SW 1271 (cell line): ENCODE measurements at places on chromosomes 13 and 19.

DNA sequence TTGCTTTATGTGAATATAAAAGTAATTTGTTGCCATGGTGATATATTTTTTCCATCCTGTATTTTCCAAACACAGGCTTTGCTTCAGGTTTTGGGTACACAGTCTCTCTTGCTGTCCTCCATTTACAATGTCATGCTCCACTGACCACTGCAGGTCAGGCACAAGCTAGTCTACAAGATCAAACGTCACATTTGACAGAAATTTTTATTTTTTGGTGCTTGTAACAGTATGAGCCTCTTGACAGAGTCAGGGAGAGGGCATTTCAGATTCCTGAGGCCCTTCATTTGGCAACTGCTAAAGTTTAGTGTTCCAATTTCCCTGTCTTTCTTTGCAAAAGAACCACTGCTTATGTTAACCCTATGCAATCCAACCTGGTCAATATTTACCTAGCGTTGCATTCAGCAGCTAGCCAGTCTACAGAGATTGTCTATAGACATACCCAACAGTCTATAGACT, 175.0 kb downstream of the RFC3 start:
- DNase-seq = no peak

DNA sequence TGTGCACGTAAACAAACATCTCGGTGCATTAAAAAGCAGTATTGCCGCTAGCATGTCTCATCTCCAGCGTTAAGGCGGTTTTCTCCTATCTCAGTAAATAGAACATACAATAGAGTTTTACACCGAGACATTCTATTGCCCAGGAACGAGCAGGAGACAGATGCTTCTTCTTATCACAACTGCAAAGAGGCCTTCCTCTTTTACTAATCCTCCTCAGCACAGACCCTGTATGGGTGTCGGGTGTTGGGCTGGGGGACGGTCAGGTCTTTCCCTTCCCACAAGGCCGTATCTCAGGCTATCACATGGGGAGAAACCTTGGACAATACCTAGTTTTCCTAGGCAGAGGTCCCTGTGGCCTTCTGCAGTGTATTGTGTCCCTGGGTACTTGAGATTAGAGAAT, 21.2 kb downstream of the ZNF233 start:
- DNase-seq = no peak

DNA sequence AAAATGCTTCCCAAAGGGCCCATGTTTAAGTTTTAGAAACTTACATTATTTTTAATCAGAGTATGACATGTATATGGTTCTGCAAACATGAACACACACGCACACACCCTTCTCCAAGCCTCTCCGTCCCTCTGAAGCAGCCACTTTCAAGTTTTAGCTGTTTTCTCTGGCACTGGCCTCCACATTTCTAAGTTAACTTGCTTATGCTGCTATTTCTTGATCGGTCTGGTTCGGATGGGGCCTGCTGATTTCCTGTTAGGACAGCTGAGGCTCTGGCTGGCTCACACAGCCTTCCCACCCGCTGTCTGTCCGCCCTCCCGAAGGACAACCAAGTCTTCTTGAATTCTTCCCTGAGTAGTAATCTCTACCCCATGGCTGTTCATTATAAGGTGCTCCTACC, 4.4 kb downstream of the SPC24 start:
- DNase-seq = no peak

- no peak for DNase-seq
Observed at GRCh38 chr19:46372901-46373490, 26.1 kb downstream of the PPP5C start.

DNA sequence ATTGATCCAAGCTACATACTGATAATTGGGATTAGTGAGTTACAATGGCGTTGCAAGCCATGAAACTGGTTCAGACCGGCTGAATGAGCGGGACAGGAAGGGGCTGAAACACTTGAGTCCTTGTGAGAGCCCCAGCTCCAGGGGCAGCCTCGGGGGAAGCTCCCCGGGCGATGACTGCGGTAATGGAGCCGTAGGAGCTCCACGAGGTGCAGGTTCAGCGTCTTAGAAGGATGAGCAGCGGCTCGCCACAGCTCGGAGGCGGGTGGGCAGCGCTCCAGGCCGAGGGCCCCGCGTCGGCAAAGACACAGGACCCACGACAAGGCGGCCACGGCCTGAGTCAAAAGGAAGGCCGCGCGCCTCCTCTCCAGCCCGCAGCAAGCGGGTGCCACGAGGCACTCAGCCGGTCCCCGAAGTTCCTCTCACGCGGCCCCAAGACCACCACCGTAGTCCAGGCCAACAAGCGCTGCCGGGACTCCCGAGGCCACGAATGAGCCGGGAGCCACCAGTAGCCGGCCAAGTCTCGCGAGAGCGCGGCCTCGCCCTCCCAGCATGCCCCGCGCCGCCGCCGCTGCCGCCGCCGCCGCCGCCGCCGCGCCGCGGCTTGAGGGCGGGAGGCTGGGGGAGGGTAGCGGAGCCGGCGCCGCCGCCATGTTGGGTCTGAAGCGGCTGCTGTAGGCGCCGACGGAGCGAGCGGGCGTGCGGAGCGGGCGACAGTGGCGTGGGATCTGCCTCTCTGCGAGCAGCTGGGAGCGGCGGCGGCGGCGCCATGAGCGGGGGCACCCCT, at the start of gene LSM14A:
Gene LSM14A, plus strand, starts transcription at position 628 of the 784 bp plus-strand sequence. Its CDS starts 139 bp downstream, at position 767.
- peak; percentile 69 for DNase-seq

DNA sequence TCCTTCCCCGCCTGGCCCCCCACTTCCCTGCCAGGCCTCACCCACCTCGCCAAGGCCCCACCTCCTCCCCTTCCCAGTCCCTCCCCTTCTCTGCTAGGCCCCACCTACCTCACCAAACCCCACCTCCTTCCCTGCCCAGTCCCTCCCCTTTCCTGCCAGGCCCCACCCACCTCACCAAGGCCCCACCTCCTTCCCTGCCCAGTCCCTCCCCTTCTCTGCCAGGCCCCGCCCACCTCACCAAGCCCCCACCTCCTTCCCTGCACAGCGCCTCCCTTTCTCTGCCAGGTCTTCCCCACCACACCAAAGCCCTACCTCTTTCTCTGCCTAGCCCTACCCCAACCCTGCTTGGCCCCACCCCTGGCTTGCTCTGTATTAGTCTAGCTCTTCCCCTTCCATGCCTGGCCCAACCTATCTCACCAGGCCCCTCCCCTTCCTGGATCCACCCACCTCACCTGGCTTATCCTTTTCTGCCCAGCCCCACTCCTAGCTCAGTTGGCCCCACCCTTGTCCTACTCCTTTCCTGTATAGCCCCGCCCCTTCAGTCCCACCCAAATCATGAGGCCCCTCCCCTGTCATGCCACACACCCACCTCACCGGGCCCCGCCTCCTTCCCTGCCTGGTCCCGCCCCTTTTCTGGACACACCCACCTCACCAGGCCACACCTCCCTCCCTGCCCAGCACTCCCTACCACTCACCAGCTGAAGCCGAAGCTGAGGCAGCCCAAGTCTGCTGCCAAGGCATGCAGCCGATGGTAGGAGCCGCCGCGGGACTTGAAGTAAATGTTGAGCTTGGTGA, 16.2 kb downstream of the CERS1 start:
- DNase-seq = peak; percentile 32

DNA sequence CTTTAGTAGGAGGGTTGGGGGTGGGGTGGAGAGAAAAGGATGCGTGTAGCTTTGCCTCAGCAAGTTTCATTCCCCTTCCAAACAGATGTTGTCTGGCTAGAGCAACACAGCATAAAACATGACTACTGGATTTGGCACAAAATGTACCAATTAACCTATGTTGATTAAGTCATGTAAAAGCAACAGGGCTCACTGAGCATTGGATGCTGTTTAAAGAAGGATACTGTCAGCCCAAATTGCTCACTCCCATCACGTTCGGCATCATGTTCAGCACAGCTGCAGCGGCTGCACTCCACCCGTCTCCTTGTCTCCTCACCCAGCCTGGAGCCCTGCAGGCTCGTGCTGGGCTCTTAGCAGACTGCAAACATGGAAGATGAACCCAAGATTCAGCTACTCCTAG, 77.5 kb downstream of the DLEU7 start:
- no peak for DNase-seq

- DNase-seq = no peak
Observed at GRCh38 chr19:3294080-3294850, 69.8 kb downstream of the CELF5 start.

DNA sequence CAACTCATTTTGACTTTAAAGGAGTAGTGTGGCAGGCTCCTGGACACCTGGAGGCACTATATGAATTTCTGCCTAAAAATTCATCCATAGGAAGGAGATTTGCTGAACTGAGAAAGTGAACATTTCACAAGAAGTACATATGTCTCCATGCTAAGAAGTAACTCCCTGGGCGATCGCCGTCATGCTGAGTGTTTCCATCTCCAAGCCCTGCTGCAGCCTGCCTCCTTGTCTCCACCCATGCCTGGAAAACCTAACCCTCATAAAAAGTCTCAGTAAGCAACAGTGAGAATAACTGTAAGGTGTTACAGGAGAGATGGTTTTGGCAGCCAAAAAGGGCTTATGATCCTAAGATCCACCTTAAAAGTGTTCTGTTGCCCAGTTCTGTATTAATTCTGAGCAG, 251.3 kb downstream of the SHISA2 start:
- DNase-seq = no peak

DNA sequence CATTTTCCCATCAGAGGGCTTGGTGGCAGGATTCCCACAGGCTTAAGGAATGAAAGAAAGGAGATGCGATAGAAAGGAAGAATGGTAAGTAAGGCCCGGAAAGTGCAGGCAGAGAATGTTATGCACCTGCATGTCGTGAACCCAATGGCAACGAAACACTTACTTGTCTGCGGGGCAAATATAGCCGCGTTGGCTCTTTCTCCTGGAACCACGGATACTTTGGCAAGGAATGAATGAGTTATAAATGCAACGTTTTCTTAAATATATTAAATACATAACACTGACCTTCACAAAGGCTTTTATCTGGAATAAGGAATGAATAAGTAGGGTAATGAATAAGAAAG, 192.1 kb downstream of the KATNAL1 start:
- no peak for DNase-seq

DNA sequence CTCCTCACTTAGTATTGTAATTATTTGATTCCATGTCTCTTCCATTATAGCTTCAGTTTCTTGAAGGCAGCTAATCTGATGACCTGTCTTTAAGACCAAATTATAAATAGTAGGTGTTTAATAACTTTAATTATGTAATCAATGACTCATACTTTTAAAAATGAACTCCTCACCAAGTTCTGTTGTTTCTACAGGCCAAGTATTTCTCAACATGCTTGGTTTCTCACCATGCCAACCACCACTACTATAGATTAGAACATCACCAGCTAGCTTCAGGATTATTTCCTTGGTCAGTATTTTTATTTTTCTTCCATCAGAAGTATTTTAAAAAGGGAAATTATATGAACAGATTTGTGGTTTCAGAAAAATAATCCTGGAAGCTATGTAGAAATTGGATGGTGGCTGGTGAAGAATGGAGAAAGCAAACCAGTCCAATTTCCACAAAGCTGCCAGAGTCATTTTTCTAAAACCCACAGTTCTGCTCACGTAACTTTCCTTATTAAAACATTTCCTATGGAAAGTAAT, 237.7 kb upstream of the DACH1 start:
- no peak for DNase-seq

- DNase-seq = no peak
Observed at GRCh38 chr19:18233224-18233825, 7.1 kb upstream of the PDE4C start.

GRCh38 chr13:26471807-26472206, 85.7 kb upstream of the WASF3 start:
- no peak for DNase-seq

DNA sequence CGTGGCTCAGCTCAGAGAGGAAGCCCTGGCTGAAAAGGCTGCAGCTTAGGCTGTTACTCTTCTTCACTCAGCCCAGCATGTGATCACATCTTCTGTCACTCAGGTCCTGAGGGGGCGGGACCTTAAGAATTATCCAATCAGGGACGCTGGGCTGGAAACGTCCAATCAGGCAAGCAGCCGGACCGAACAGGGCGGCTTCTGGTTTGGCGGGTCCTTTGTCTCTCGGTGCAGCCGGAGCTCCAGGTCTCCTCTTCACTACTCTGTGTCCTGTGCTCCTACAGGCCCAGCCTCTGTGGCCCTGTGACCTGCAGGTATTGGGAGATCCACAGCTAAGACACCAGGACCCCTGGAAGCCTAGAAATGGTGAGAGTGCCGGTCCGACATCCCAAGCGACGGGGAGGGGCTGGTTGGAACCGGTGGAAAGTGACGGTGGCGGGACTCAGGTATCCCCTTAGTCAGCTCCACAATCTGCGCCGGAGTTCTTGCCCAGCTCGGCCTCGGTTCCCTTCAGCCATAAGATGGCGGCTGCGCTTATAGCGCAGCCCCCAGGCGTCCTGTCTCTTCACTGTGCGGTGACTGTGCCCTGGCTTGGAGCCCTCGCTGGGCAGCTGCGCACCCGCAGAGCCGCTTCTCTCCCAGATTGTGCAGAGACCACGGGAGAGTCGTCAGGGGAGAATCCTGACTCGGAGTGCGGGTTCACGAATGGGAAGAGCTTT, at the start of gene ZNF93:
Gene ZNF93, plus strand, starts transcription at position 218 of the 716 bp plus-strand sequence. Its CDS starts 143 bp downstream, at position 361.
- DNase-seq = no peak

GRCh38 chr13:36673838-36674326, at the start of gene SERTM1:
TSS of gene SERTM1 (plus strand) at chr13:36674020. CDS start at chr13:36695079, 21,059 bp downstream.
- peak; percentile 8 for DNase-seq

- no peak for DNase-seq
Observed at GRCh38 chr13:111280226-111280625, 40.2 kb upstream of the TEX29 start.

DNA sequence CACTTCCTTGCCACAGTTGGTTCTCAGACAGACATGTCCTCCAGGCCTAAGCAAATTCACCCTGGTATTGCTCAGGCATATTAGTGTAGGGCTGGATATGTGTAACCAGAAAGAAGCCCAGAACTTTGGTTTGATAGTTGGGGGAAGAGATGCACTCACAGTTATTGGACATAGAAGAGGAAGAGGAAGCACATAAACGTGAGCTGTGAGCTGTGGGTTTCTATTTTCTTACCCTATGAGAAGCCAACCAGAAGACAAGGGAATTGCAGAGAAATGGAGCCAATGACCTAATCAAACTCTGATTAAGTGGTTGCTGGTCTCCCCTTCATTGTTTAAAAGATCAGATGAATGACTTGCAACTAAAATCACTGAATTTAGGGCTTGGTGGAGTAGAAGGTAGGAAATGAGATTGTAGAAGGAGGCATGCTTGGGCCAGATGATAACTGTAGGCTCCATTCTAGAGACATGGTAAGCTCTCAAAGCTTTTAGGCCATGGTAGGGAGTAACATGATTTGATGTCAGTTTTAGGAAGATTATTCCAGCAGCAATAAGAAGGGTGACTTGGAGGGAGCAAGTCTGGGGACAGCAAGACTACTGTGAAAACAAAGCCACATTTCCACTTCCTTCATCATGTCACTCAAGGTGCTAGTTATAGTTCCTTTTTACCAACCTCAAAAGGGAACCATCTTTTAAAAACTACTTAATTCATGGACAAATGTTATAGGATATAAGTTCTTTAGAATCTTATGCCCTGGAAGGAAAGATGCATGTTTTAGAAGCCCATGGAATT, 24.1 kb upstream of the WDFY2 start:
- no peak for DNase-seq
